ENCODE measurements at places on chromosomes 16 and 17. TPM values are rescaled to one million over a fixed set of nuclear protein-coding genes. Genes with fewer than 3 reads are reported as not detected.

DNA sequence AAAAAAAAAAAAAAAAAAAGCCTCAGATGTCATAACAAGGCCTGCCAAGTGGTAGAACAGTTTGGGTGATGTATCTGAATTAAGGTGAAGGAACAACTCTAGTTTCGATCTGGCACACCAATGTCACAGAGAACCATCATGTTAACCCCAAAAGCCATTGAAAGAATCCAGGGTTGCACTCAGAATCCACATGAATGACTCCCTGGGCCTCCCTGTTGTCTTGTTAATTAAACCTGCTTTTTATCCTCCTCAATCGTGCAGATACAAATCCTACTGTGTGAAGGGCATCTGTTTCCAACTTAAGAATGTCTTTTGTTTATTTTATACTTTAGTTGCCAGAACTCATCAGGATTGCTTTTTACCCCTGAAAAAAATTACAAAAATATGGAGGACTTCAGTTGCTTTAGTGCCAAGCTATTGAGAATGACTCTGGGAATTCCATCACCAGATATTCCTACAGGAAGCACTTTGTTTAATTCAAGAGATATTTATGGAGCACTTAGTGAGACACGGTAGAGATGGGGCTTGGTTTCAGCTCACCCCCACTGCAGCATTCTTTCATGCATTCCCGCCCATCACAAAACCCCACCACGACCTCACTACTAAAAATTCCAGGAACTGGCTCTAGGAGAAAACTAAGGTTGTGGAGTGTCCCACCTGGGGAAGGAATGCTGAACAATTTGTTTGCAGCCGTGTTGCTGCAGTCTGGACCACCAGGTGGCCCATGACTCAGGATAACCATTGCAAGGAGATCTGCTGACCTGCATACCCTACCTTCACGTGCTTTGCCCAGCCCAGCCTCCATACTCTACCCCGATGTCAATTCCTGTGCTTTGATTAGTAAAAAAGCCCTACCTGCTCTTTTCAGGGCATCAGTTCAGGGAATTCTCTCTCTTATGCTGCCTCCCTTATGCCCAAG, 63.8 kb upstream of the GPRC5B start:
- DNase-seq = no peak

- no peak for DNase-seq
Observed at GRCh38 chr16:19213885-19214284, 45.8 kb downstream of the SYT17 start.

- no peak for DNase-seq
Observed at GRCh38 chr16:58948244-58948643, 214.1 kb upstream of the GOT2 start.

The IL21R gene
- not detected for total RNA-seq

The KRT25 gene
- total RNA-seq = not detected

The SULT1A2 gene
- total RNA-seq = 0.29 TPM
